ENCODE measurements at places on chromosomes 3 and 15.

GRCh38 chr3:102176333-102177050 is 258.3 kb upstream of the ZPLD1 start:
- DNase-seq: no peak

DNA sequence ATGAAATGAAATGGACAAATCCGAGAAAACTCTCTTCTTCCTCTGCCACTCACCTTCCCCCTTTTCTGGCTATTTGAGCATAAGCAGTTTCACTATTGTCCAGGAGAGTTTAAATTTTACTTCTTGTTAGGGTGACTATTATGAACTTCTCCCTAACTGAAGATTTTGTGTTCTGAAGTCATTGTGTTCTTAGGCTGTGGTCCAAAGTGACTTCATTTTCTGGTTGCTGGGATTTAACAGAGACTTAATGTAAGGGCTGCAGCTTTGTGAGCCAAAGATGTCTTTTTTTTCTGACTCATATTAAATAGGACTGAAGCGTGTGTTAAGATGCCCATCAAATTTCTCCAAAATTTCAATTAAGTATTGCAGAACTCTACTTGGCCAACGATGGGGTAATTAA is 46.5 kb upstream of the FSTL1 start:
- peak; percentile 93 for DNase-seq

DNA sequence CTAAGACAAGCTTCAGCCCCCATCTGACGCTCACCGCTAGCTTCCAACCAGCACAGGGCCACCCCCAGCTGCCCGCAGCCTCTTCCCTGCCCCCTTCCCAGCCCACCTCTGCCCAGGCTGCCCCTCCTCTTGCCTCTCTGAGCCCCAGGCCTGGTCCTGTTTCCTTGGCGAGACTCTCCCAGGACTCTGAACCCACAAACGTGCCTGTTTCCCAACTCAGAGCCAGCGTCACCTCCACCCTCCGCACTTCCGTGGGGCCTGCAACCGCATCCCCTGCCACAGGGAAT is 35.0 kb downstream of the ZXDC start:
- DNase-seq: no peak

- DNase-seq: no peak
Observed at GRCh38 chr15:99106417-99107220, 1.7 kb downstream of the SYNM start.

DNA sequence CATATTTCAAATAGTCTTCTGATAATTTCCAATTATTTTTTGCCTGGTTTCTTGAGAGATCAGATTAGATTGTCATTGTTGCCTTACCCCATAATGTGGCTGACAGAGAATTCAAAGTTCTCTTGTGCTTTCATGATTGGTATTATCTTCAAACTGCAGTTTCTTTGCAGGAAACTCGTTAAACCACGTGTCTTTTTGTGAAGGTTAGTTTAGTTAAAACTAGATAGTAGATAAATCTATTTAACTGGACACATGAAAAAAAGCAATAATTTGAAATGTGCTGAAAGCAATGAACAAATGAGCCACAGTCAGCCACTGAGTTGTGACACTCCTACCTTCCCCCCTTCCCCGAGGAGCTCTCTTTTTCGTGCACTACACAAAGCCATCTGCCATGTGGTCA is 327.5 kb upstream of the UMPS start:
- DNase-seq: no peak

GRCh38 chr3:120093119-120093910 is 932 bp downstream of the GSK3B start:
- DNase-seq: peak; percentile 63

GRCh38 chr15:37880009-37880834 is 54.2 kb upstream of the TMCO5A start:
- DNase-seq: peak; percentile 67

GRCh38 chr3:113128386-113129015 is 82.9 kb upstream of the BOC start:
- peak; percentile 45 for DNase-seq

GRCh38 chr3:71846185-71846584 is 61.2 kb upstream of the PROK2 start:
- peak; percentile 12 for DNase-seq

DNA sequence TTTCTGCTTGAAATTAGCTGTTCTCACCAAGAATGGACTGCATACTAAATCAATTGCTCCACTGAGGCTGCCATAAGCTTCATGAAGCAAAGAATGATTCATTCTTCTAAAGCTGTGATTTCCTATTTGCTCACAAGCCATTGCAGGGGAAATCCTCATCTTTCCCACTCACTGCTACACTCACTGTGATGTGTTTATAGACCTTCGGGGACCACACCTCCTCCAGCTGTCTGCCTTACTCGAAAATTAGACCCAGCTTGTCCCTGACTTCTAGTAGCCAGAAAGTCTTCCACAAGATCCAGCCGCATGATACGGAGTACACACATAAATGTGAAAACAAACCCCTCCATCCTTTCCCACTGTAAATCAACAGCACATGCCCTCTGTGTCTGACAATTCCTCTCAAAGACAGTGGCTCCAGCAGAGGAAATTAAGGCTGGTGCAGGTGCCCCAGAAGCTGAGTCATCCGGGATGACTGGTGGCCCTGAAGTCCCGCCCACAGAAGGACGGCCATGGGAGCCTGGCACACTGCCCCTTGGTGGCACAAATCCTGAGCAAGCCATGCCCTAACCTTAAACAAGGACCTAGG is 172.0 kb downstream of the STT3B start:
- peak; percentile 83 for DNase-seq

- no peak for DNase-seq
Observed at GRCh38 chr15:28919201-28919635, 33.4 kb downstream of the APBA2 start.

GRCh38 chr3:73401059-73401458 is 223.7 kb downstream of the PDZRN3 start:
- peak; percentile 79 for DNase-seq

DNA sequence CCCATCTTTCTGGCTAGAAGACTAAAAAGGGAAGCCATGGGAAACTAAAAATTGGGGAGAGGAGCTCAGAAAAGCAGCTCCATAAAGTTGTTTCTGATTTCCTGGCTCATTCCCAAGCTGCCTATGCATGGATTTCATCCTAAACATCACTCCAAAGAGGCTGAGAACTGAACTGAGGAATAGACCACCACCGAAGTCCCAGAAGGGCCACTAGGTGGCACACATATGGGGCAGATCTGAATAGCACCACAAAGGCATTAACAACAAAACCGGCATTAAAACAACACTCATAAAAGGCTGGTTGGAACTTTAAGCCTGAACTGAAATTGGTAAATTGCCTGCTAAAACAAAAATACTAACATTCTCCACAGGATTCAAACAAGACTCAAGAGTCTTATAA is 106.3 kb downstream of the PLD1 start:
- peak; percentile 61 for DNase-seq

GRCh38 chr3:122688996-122689395 is 8.4 kb downstream of the PARP14 start:
- DNase-seq: peak; percentile 10

DNA sequence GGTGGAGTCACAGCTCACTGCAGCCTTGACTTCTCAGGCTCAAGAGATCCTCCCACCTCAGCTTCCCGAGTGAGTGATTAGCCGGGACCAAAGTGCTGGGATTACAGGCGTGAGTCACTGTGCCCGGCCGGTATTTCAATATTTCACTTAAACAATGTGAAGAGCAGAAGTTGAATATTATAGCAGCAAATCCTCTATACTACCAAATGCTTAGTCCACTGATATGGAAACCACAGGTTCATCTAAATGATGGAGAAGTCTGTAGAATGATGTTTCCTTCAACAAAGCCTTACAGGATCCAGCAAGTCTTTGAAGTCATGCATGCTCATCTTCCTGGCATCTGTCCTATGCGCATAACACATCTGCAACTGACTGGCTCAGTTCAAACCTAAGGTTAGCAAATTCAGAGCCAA is 20.3 kb upstream of the UACA start:
- peak; percentile 81 for DNase-seq

GRCh38 chr3:45575386-45575923 is 19.1 kb upstream of the LIMD1 start:
- no peak for DNase-seq

GRCh38 chr3:125166599-125167136 is 45.9 kb downstream of the SLC12A8 start:
- peak; percentile 39 for DNase-seq

DNA sequence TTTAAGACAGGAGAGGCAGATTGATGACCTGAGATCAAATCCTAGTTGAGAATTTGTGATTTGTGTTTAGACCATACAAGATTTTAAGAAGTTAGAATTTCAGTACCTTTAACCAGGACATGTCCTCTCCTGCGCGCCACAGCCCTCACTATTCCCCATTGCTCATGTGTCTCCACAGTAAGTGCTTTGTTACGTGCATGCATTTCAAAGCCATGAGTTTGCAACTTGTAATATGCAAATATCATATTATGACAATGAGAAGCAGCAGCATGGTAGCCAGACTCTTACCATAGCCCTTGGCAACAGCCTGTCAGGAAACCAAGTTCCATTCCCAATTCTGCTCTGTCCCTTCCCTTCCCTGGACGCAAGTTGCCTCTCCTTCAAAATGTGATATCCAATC is 73.3 kb upstream of the ATP13A5 start:
- no peak for DNase-seq

- peak; percentile 43 for DNase-seq
Observed at GRCh38 chr3:166013073-166013679, 176.0 kb upstream of the BCHE start.

DNA sequence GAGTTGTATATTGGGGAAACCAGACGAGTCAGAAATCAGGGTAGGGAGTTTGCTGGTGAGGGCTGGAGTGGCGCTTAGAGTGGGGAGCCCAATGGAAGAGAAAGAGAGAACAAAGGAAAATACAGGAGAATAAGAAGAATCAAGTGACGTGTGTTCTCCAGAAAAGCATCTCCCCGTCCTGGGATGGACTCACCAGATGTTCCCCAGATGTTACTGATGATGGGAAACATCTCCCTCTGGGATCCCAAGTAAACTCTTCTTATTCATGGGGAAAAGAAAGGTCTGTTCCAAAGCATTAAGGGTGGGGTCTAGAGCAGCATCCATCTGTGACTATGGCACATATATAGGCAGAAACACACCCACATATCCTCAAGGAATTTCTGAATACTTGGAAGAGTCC is 3.0 kb upstream of the CSRNP1 start:
- DNase-seq: no peak

- DNase-seq: peak; percentile 98
Observed at GRCh38 chr15:99123713-99124451, 19.0 kb downstream of the SYNM start.

GRCh38 chr15:74609938-74610301 is 5.7 kb upstream of the CLK3 start:
- no peak for DNase-seq

DNA sequence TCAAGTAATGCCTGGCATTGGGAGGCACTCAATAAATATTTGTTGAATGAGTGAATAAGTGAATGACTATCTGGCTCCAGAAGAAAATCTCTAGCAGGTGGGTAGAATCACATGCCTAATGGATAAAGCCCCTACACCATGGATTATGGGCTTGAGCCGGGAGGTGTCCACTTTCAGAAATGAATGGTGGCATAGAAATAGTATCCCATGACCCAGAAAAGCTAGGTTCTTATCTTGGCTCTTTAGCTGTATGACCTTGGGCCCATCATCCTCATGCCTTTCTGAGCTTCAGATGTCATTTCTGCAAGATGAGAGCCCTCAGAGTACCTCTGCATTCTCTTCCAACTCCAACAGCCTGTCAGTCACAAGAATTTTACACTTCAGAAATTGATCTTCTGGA is 37.3 kb upstream of the TNIK start:
- no peak for DNase-seq

DNA sequence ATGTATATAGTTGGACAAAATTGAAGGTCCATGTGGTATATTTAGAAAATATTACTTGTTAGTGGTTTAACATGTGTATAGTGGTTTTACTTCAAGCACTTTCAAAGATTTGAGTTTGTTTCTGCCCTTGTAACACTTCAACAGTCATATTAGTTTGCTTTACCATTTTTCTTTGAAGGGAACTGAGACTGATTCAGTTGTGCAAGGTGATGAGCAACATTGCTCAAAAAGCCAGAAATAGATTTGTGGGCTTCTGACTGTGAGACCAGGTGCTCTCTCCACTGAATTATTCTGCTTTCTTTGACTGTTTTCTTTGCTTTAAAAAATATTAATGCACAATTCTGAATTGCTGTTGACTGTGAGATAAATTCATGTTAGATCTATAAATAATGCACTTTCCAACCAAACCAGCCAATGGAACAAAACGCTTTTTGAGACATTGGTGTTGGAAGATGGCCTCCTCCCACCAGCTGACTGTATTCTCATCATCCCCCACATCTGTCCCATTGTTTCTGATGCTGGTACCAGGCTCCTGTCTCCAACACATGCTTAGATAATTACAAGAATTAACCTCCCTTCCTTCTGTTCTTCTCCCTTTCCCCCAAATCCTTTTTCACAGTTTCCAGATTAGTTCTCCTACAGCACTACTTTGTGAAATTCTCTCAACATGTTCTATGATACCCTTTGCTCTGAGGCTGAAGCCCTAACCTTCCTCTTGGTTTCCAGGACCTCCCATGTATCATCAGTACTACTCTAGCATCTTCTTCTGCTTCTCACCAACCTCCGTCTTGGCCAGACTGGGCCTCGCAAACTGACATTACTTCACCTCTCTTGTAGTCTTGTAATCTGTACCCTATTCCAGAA is 27.9 kb downstream of the PLCL2 start:
- no peak for DNase-seq

- peak; percentile 83 for DNase-seq
Observed at GRCh38 chr3:112776000-112776399, 70.7 kb downstream of the CD200R1L start.

DNA sequence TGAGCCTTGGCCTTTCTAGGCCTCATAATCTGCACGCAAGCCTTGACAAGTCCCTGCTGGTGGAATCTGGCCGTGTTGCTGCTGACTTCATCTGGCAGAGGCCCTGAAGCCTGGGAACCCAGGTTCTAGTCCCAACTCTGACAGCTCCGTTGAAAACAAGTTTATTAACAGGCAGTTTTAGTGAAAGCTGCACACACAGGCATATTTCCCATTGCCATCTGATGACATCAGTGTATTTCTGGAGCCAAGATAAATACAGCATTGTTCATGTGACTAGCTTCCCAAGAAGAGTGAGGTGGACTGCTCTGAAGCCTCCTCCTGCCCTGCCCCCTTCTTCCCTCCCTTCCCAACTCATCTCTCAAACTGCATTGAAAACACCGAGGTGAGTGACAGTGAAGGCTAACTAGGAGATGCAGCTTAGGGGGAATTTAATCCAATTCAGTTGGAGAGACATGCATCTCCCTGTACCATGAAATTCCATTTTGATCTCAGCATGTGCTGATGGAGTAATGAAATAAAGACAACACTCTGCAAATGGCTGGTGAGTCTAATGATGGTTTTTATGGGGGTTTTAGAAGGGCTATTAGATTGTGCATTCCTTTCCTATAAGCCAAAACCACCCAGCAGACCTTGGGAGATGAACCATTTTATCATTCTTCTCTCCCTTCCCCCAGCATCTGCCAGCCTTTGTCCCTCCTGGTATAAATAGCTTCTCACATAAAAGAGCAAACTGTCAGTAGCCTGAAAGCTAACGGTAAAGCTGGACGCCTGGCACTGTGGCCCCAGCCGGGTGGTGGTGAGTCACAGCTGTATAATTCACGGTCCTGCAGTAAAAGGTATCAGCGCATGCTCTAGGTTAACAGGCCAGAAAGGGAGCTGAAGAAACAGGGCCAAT is 38.0 kb downstream of the PRICKLE2 start:
- peak; percentile 96 for DNase-seq

- DNase-seq: peak; percentile 23
Observed at GRCh38 chr15:92495446-92495845, 101.8 kb downstream of the ST8SIA2 start.

Measured in GM23248 (cell line).